ENCODE measurements at places on chromosomes 13 and 19. TPM values are rescaled to one million over a fixed set of nuclear protein-coding genes. Genes with fewer than 3 reads are reported as not detected.
A peak's percentile ranks its signal among the peaks of the same experiment; 100 is the strongest.

DNA sequence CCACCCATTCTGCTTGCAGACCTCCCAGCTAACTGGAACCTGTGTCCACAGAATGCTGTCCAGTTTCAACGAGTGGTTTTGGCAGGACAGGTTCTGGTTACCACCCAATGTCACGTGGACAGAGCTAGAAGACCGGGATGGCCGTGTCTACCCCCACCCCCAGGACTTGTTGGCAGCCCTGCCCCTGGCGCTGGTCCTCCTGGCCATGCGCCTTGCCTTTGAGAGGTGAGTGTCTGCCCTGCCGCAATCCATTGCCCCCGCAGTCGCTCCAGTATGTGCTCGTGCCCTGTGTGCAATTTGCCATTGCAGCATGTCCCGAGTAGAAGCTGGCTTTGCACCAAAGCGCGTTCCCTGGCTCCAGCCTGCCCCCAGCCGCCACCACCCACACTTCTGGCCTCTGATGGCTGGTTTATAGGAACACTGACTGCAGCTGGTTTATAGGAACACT is 41.9 kb downstream of the CERS4 start:
- H3K36me3 ChIP-seq, result peaks cover 11% of the 10 kb centered on the region
- peaks cover 17% of the 10 kb centered on the region for H3K4me1 ChIP-seq
- no peaks in the 10 kb centered on the region for H3K27me3 ChIP-seq

- DNase-seq, result no peak
- peaks cover 5% of the 10 kb centered on the region for H3K36me3 ChIP-seq
- H3K27me3 ChIP-seq, result no peaks in the 10 kb centered on the region
- H3K4me1 ChIP-seq, result peaks cover 85% of the 10 kb centered on the region
- H3K27ac ChIP-seq, result no peak overlapping the region
- no peak overlapping the region for H3K4me3 ChIP-seq
Observed at GRCh38 chr13:98479496-98480003, 97.4 kb downstream of the STK24 start.

GRCh38 chr13:42412812-42413483 is 141.0 kb downstream of the AKAP11 start:
- no peak overlapping the region for H3K27ac ChIP-seq
- H3K4me1 ChIP-seq, result no peaks in the 10 kb centered on the region
- H3K27me3 ChIP-seq, result no peaks in the 10 kb centered on the region
- H3K4me3 ChIP-seq, result no peak overlapping the region

DNA sequence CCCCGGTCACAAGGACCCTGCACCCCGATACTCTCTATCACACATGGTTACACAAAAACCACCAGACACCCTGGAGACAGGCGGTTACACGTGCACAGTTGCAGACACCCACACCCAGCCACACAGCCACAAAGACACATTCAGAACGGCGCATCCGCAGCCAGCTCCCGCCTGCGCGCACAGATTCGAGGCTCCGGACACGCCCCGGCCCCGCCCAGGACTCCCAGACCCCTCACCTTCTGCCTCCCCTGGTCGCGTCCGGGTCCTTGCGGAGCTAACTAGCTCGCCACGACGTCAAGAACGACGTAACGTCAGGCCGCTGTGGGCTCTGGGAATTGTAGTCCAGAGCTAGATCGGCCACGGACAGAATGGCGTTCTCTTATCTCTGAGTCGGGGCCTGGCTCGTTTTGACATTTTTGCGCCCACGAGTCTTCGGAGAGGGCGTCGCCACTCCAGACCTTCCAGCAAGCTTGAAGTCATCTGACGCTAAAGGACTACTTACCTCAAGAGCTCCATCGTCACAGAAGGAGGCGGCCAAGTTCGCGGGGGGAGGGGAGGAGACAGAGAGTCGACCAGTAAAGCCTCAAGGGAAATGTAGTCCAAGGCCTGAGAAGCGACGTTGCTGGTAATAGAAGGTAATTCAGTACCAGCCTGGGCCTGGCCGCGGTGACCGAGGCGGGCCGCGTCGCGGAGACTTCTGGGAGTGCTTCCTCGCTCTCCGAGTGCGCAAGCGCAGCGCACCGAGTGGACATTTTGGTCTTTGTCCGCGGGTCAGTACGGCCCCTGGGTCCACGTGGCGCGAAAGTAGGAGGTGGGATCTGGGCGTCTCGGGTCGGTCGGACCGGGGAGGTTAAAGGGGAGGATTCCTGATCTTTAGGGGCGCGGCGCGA is at the start of the genes ZNF146 and ZNF565:
ZNF146 (plus strand) TSS at position 721 of the 890 bp plus-strand sequence. CDS start 21,335 bp downstream, outside the sequence.
ZNF565 (minus strand) TSS at position 280 of the 890 bp plus-strand sequence. CDS start 12,680 bp downstream, outside the sequence.
- H3K4me1 ChIP-seq, result no peaks in the 10 kb centered on the region
- H3K4me3 ChIP-seq, result peak within 1 kb of the TSS; percentile 81
- H3K27ac ChIP-seq, result peak within 1 kb of the TSS; percentile 97
- peak; percentile 98 for DNase-seq

GRCh38 chr19:17627921-17628320 is 60.2 kb downstream of the UNC13A start:
- H3K4me3 ChIP-seq, result no peak overlapping the region
- H3K4me1 ChIP-seq, result no peaks in the 10 kb centered on the region
- no peak for DNase-seq
- no peak overlapping the region for H3K27ac ChIP-seq
- H3K27me3 ChIP-seq, result no peaks in the 10 kb centered on the region
- no peaks in the 10 kb centered on the region for H3K36me3 ChIP-seq

DNA sequence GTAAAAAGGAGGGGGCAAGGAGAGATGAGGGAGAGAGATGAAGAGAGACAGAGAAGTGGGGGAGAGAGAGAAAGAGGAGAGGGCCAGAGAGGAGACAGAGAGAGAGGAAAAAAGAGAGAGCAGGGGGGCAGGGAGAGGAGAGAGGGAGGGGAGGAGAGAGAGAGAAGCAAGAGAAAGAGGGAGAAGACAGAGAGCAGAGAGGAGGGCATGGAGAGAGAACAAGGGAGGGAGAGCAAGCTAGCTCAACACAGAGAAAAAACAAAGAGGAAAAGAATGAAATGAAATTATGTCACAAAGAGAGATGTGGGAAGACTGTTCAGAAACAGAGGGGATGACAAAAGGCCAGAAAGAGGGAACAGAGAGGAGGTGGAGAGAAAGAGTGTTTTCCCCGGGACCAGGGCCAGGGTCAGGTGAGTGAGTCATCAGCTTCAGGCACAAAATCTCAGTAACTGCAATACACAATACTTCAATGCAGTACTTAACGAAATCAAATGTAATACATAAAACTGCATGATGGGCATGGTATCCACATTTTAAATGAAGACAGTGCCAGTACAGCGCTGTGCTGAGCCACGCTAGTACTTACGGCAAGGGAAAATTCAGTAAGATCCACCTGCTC is 4.8 kb downstream of the KLK7 start:
- no peak overlapping the region for H3K27ac ChIP-seq
- H3K36me3 ChIP-seq, result no peaks in the 10 kb centered on the region
- no peak overlapping the region for H3K4me3 ChIP-seq
- DNase-seq, result no peak

DNA sequence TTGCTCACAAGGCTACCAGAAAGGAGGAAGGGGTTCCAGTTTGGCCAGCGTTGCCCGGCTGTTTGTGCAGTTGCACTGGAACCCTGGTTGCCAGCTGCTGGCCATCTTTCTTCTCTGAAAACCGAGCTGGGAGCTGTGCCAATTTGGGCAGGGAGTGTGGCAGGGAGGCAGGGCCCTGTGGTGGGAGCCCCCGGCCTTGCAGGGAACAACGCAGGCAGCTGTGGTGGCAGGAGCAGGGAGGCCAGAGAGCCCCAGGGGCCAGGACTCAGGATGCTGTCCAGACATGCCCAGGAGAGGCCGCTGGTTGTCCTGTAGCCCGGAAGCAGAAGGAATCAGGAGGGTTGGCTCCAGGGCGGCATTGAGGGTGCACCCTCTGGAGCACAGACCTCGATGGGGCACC is 4.8 kb downstream of the KMT5C start:
- H3K4me3 ChIP-seq, result no peak overlapping the region
- DNase-seq, result no peak
- no peaks in the 10 kb centered on the region for H3K4me1 ChIP-seq
- peaks cover 14% of the 10 kb centered on the region for H3K36me3 ChIP-seq
- H3K27me3 ChIP-seq, result no peaks in the 10 kb centered on the region
- no peak overlapping the region for H3K27ac ChIP-seq

Gene SYNE4
- not detected for total RNA-seq

Gene KCNK6
- total RNA-seq, result 3.8 TPM
